ENCODE measurements at places on chromosomes 7 and 10. TPM values are rescaled to one million over a fixed set of nuclear protein-coding genes. Genes with fewer than 3 reads are reported as not detected.

GRCh38 chr10:53406532-53406931 lies 633.9 kb upstream of the MBL2 start:
- DNase-seq = no peak

- DNase-seq = peak; percentile 42
Observed at GRCh38 chr10:80356563-80356988, at the start of the genes DYDC1 and DYDC2. TSS of gene DYDC1 (minus strand) at chr10:80356755. CDS start at chr10:80352601, 4,154 bp downstream. TSS of gene DYDC2 (plus strand) at chr10:80356781. CDS start at chr10:80362444, 5,663 bp downstream.

- no peak for DNase-seq
Observed at GRCh38 chr7:158188676-158189075, 398.9 kb downstream of the PTPRN2 start.

GRCh38 chr10:5467634-5468255 lies 31.6 kb downstream of the CALML5 start:
- no peak for DNase-seq

DNA sequence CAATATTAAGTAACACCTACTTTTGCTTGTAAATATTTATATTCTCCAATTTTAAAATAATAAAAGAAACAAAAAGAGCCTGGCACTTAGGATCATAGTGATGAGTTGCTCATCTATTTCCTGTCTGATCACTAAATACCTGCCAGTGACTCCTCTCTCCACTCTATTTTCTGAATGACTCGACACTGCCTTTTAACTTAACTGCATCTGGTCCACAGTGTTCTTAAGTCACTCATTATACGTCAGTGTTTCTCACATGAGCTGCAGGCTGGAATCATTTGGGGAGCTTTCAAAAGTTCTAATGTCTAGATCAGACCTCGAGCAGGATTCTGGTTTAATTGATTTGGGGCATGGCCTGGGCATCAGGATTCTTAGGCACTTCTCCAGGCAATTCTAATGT lies 78.0 kb upstream of the AGBL3 start:
- no peak for DNase-seq

- no peak for DNase-seq
Observed at GRCh38 chr10:87657371-87657770, 2.3 kb upstream of the PAPSS2 start.

The TRPV5 gene
- total RNA-seq = 1.0 TPM

The ALOX5 gene
- total RNA-seq = 8.2 TPM

All from dorsolateral prefrontal cortex (tissue), 122 donors.